ENCODE measurements at places on chromosomes 2 and 18.

GRCh38 chr2:230592775-230593174 is 119.9 kb upstream of the CAB39 start:
- DNase-seq, result no peak

DNA sequence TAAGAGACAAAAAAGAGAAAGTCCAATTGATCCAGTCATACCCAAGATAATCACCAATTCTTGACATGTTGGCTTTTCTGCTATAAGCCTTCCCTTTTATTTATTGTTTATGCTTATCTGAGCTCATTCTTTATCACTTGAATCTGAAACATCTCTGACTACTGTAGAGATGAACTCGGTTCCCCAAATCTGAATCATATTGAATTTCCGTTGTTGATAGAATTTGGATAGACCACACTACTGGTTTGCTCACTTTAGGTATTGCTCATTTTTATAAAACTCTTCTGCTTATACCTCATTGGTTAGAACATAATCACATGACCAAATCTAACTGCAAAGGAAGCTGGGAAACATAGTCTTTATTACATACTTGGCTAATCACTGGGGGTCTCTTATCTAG is 236.9 kb downstream of the TRIB2 start:
- no peak for DNase-seq

GRCh38 chr2:47501374-47502200 is 98.6 kb downstream of the MSH2 start:
- DNase-seq, result no peak

DNA sequence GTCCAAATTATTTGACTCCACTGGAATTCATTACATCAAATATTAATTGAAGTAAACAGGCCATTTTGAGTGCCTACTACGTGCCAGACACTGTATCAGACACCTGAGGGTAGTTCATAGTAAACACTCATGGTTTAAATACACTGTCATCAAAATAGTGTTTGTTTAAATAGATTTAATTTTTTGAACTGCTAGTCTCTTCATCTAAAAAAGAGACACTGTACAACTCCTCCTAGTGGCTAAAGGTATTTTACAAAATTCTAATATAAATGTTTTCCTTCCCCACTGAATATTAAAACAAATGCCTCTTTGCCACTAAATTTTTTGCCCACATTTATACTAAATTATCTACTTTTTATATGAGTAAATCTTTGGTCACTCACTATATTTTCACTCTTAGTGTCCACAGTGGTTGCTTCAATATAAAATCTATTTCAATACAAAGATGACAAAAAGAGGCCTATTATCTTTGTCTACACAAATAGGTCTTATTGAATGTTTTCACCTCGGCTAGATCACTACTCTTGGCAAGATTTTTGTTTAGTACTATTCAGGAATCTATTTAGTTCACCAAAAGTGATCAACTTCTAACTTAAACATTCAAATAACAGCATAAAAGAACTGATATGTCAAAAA is 122.1 kb downstream of the TMEM247 start:
- DNase-seq, result no peak

DNA sequence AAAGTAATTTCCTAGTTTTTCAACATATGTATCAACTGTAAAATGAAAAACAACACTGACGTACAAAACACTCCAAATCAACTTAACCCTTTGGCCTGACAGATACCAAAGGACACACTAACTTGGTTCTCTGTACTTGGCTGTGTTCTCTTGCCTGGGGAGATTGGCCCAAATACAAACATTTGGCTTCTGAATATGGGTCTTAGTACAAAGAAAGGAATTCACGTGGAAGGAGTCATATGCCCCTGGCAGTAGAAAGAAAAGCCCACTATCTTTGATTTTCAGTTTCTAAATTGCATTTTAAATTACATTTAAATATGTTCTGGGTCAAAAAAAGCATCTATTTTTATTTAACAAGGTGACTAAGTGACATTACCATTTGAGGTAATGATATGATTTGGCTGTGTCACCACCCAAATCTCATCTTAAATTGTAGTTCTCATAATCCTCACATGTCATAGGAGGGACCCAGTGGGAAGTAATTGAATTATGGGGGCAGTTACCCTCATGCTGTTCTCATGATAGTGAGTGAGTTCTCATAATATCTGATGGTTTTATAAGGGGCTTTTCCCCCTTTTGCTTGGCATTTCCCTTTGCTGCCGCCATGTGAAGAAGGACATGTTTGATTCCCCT is 153.6 kb upstream of the CCDC195 start:
- DNase-seq, result no peak

GRCh38 chr2:16284941-16285625 is 344.7 kb downstream of the MYCN start:
- no peak for DNase-seq

DNA sequence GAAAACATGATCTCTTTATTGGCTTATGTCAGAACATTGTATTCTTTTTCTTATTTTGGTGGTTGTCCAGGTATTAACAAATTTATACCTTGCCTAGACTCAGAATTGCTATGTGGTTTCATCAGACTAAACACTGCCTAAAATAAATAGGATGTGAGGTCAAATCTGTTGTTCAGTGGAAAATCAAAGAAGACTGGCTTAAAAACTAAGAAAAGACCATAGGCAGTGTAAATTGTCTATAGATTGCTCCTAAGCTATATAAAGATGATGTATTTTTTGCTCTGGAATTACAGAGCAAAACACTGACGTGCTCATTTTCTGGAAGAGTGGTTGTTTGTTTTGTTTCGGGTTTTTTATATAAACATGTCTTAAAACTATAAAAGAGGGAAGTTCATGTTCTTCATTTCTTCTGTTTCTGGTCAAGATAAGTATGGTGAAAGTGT is 266.0 kb downstream of the ALPK2 start:
- no peak for DNase-seq

GRCh38 chr2:98546186-98546585 is 62.1 kb downstream of the COA5 start:
- DNase-seq, result no peak

- DNase-seq, result peak; percentile 66
Measured at GRCh38 chr2:96868555-96869280, 1.2 kb downstream of the SEMA4C start.

DNA sequence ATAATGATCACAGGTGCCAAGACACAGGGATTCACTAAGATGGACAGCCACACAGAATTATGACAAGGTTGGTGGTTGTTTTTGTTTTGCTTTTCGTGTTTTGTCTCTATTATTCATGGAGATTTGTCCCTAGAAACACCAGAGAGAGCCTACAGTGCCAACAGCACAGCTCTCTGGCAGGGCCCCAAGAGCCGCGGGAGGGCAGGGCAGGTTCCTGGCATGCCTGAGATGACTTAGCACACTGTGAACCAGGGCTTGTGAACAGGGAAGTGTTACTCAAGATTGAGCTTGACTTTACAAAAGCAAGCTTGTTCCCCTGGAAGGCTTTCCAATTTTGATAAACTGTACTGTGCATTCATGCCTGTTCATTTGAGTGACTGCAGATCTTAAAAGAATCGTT is 437.4 kb upstream of the SALL3 start:
- no peak for DNase-seq

GRCh38 chr2:180682871-180683270 is 297.5 kb upstream of the UBE2E3 start:
- no peak for DNase-seq

DNA sequence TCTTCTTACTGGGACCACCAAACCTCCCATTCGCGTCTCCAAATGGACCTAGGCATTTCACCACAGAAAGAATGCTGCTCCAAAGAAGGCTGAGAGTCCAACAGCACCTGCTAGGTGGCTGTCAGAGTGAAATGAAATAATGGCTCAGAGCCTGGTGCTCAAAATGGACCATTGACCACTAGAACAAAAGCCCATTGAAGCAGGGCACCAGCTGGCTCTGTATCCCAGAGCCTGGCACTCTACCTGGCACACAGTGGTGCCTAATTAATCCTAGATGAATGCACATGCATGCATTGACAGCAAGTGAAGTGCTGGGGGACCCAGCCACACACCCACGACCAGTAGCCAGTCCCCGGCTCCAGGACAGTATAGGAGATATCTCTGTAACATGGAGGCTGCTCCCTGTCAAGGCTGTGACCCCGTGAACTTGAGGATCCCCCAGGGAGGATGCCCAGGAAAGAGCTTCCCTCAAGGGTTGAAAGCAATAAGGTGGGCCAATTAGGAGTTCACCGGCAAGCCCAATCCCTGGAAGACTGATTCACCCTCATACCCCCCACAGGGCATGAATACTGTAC is 261.3 kb downstream of the TNS1 start:
- no peak for DNase-seq

DNA sequence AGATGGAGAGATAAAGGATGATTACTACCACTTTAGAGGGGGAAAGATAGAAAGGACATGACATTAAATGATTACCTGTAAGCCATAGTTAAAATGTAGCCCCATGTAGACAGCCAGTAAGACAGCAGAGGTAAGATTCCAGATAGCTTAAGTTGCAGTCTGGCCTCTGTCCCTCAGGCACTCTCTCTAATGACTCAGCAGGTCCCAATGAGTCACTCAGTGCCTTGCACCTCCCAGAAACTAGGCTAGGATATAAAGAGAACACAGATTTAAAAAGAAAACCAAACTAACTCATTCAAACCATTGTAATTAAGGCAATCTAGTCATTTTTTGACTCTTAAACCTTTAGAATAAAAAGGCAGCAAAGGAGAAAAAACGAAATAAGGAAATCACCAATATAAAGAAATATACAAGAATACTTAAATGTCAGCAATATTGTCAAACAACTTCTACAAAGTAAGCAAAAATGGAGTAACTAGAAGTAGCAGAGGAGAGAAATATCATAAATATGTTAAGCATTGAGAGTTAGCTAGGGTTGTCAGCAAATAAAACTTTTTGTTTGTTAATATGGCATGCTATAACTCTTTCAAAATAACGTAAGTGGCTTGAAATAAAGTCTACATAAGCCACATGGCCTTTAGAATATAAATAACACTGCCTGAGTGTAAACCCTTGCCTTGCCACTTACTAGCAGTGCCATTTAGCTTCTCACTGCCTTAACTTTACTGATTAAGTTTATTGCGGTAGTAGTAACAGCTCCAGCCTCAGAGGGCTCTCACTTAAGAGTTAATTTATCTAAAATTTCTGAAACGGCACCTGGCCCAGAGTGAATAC is 48.5 kb downstream of the SOCS6 start:
- DNase-seq, result no peak

DNA sequence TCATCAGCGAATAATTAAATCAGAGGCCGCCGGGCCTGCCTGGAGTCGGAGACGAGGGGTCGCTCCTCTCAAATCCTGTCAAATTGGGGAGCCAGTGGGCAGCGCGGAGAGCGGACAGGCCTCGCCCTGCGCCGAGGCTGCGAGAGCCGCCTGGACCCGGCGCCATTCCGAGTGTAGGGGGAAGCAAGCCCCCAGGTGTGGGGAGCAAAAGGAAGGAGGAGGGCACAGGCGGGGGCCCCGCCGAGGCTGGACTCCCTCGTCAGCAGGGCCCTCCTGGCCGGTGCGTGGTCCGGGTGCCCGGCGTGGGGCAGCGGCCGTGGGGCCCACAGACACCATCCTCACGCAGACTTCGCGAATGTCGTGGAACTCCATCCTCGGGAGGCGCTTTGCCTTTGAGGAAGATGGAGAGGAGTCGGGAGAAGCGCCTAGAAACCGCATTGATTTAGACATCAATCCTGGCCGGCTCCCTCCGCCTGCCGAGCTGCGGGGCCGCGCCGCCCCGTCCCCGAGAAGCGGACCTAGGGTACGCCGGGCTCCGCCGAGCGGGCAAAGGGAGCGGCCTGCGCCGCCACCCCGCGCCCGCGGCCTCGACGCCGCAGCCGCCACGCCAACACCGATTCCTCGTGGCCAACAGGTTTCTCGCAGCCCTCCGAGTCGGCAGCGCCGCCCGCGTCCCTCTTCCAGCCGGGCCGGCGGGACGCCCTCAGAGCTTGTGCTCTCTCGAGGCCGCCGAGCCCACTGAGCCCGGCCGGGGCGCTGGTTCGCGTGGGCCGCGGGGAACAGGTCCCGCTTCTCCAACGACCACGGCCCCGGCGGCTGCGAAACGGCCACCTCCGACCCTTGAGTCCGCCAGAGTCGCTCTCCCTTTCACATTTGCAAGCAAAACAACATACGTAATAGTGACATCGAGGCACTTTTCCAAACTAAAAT is 6.7 kb upstream of the ONECUT2 start:
- no peak for DNase-seq

- no peak for DNase-seq
Measured at GRCh38 chr2:24749069-24749691, 44.0 kb downstream of the PTRHD1 start.

DNA sequence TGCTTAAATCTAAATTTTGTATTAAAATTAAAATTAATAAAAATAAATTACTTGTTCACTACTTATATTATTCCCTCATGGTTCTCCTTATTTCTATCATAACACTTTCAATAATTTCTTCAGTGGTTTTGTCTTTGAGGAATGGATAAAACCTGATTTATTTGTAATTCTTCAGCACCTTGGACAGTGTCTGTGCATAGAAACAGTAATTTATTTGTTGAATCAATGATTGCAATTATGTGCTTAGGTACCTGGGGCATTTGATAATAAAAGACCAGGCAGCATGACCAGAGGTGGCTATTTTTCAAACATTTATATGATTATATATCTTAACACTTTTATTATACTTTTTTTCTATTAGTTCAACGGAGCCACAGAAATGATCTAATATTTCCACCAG is 1062.7 kb downstream of the DSC3 start:
- no peak for DNase-seq

DNA sequence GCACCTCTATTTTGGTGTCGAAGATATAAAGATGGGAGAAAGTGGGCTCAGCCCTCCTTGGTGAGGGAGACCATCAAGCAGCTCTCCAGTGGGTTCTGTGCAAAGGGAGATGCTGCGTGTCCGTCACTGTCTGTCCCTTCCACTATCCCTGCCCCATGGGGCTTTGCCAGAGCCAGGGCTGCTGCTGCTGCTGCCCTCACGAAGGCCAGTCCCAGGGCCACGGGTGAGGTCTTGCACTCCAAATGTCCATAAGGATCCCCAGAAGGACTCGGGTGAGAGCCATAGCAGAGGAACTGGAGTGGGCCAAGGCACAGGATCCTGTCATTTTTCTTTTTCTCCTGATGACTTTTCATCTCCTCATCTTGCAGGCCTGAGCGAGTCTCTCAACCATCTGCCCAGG is 3.7 kb upstream of the DIPK1C start:
- DNase-seq, result no peak

DNA sequence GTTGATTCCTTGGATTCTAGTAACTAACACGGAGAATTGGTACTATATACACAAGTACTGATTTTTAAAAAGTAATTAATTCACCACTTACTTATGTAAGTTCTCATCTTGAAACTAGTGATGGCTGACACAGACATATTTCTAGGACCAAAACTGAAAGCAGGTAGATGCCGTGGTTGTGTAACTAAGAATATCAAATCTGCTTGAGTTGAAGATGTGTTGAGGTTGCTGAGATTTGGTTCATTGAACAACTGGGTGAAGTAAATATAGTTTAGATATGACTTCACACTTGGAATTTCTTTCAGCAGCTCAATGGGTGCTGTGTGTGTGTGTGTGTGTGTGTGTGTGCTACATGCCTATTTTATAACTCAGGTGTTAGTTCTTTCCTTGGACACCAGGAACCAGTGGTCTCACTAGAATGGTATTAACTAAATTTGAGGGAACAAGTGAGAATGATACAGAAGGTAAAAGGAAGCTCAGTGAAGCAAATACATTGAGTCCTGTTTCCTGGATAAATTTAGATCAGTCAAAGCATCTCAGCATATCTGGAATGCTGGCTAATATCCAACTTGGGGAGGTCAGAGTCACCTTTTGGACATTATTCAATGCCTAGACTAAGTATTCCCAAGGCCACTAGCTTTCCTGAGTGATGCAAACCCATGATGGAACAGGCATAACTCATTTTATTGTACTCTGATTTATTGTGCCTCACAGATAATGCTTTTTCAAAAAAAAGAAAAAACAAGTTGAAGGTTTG is 110.7 kb upstream of the ZEB2 start:
- DNase-seq, result no peak

GRCh38 chr18:71189581-71189980 is 900.7 kb downstream of the SOCS6 start:
- no peak for DNase-seq
